ENCODE measurements at places on chromosomes 2 and 18. TPM values are rescaled to one million over a fixed set of nuclear protein-coding genes. Genes with fewer than 3 reads are reported as not detected.

GRCh38 chr2:213161759-213162515 is 10.5 kb upstream of the IKZF2 start:
- no peak for DNase-seq

DNA sequence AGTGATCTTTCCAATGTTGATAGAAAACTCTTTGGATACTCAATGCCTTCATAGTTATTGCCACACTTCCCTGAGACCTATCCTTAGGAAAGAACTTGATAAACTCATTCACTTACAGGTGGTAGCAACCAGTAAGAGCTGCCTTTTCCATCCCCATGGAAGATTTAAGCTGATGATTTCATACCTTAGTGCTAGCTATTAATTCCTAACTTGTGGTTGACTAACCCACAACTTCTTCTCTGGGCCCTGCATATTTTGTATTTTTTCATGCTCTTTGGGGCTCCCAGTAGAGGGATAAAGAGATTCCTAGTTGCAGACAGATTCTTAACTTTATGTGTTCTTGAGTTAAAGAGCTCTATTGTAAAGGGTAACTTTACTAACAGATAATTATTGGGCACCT is 25.2 kb upstream of the SIX3 start:
- DNase-seq = no peak

DNA sequence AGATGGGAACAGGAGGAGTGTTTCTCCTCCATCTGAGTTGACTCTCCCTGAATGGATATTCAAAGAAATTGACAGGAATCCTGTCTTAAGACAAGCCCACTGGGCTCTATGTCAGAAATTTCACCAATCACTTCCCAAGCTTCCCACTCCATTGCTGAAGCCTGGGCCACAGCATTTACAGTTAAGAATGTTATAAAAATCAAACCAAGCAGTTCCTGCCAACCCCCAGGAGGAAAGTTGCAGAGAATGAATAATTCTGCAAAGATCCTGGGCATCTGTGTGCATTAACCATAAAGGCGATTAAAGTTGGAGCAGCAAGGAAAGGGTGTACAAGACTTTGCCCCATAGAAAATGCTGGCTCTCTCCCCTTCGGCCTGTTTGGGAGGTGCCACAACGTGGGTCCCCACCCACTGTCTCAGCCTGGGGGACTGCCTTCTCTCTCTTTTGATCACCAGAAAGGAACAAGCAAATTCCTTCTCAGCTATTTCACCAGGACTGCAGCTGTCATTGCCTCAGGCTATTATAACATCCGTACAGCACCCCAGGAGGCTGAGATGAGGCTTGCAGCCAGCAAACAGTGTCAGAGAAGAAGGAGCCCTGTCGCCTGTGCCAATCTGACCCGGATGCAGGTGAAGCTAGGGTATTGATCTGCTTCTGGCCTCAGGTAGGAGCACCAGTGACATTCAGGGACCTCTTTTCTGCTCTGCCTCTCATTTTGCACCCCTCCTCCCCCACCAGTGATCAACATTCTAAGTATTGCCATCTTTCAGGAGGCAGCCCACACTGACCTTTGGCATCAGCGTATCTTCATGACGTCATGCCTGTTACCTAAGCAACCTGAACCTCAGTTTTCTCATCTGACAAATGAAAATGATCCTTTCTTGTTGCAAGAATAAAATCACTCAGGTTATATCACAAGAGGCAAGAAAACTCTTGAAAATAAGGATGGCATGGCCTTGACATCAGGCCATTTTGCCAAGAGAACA is 219.0 kb downstream of the SH3BP4 start:
- DNase-seq = no peak

DNA sequence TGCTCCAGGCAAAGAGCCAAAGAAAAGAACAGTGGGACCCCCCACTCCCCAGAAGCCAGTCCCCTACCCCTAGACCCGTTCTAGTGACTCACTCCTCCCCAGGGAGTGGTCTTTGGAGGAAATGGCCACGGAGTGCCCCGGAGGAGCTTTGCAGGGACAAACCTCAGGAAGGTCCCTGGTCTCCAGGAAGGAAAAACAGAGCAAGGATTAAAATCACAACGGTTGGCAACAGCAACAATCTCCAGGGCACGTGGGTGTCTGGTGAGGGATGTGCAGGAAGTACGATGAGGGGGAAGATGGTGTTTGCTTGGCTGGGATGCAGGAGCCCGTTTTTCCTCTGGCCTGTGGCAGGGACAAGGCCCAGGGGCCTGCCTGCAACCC is 135.0 kb downstream of the SMAD2 start:
- DNase-seq = no peak

The MYO5B gene
- total RNA-seq = 0.09 TPM

DNA sequence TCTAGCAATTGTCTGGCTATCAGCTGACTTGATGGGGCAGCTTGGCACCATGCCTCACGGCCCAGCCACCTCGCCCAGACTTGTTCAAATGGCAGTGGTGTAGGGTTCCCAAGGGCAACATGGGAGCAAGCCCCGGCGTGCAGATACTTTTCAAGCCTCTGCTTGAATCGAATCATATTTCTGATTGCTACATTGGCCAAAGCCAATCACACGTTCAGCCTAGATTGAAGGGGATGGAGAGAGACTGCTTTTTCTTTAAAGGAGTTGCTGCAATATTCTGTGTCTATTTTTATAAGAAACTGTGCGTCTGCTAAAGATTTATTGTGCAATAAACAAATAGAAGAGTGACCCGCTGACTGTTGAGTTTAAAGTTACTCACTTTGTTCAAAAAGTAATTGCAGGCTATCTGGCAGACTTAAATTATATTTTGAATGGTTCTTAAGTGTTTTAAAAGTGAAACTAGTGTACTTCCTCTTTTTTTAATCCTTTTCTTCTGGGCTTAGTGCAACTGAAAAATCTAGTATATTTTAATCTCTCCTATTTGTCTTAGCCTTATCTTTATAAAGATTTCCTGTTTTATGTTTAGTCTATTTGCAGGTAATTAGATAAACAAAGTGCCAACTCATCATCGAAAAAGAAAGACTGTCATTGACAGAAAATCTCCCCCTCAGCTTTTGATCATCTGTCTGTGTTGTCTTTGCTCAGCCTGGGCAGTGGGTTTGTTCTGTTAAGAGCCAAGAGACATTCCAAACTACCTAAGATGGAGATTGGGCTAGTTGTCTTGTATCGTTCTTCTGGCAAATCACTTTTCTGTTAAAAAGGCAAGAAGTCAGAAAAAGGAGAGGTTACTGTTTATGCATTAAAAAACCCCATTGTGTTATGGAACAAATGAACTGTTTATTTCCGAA is 156.1 kb downstream of the TPGS2 start:
- no peak for DNase-seq

DNA sequence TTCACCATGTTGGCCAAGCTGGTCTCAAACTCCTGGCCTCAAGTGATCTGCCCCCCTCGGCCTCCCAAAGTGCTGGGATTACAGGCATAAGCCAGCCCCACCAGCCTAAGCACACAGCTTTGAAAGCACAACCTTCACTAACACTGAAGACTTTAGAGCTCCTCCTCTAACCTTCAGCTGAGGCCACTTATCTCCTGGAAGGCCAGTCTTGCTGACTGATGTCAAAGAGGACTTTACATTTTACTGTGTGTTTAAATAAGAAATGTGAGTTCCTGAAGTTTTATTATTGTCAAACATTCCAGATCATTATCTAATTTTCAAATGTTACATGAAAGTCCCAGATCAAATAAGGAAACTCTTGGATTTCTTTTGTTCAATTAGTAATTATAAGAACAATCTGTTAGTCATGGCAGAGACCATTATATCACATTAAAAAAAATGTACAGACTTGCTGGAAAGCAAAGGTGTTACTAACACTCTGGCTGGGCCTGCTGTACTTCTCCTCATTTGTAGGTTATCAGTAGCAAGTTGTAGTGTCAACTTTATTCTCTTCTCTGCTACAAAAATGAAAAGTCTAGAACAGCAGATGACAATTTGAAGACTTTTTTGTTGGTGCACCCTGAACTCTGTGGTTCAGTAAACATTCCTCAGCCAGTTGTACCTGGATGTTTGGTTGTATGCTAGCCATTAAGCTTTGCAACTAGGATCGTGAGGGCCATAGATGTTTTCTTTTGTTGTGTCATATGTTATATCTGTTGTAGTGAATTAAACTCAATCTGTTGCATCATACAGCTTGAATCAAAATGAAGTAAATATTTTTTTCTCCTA is 80.0 kb downstream of the AOX1 start:
- no peak for DNase-seq

- no peak for DNase-seq
These were observed 118.2 kb downstream of the ZNF521 start for GRCh38 chr18:25233528-25234321.

GRCh38 chr2:148614322-148615049 is 30.1 kb upstream of the EPC2 start:
- DNase-seq = peak; percentile 43

GRCh38 chr2:60677356-60677755 is 78.7 kb upstream of the PAPOLG start:
- DNase-seq = no peak

The C2orf66 gene
- total RNA-seq = not detected

- DNase-seq = peak; percentile 9
These were observed 51.7 kb upstream of the SMIM21 start for GRCh38 chr18:75478996-75479880.

GRCh38 chr2:150303281-150303680 is 184.2 kb downstream of the RND3 start:
- DNase-seq = no peak

The CBLN2 gene
- total RNA-seq = not detected

The ABCG8 gene
- not detected for total RNA-seq

The ERFE gene
- total RNA-seq = 0.99 TPM

DNA sequence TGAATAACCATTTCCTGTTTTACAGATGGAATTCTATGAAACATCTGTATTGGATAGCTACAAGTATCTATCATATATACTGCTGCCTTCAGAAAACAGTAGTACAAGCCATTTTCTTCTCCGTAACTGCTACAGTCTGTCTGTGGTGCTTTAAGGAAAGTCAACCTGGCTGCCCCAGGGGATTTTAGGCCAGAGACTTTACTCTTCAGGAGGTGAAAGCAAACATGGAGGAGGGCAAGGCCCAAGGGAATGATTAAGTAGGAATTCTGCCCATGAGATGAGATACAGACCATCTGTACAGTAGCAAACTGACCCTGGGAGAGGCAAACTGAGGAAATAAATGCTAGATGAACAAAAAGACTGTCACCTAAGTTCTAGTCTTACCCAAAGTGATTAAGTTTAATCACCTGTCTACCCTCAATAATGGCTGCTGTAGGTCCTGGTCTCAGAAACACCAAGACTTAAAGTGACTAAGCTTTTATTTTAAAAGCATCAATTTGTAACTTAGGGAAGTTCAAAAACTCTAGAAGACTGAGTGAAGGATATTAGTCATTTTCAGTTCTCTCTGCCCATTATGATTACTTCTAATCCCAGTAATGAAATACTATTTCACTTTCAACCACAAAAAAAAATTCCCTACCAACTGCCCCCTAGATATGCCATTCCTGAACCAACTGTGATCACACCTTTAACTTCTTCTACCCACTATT is 14.8 kb downstream of the MBD2 start:
- DNase-seq = no peak

DNA sequence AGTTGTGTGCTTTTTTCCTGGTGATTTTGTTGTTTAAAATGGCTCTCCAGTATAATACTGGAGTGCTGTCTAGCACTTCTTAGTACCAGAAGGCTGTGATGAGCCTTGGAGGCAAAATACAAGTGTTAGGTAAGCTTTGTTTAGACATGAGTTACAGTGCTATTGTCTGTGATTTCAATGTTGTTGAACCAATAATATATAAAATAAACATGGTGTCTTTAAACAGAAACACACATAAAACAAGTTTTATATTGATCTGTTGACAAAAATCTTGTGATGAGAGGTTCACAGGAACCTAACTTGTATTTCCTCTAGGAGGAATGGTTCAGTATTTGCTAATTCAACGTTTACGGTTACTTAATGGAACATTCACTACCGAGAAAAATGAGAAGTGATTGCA is 5.0 kb upstream of the FAM171B start:
- no peak for DNase-seq

The CXCR1 gene
- total RNA-seq = not detected

GRCh38 chr2:36366491-36367120 is 11.0 kb downstream of the CRIM1 start:
- no peak for DNase-seq

The SPATS2L gene
- total RNA-seq = 9.0 TPM

GRCh38 chr2:19031642-19032041 is 326.8 kb downstream of the OSR1 start:
- no peak for DNase-seq

The SLC5A7 gene
- total RNA-seq = not detected

The CNRIP1 gene
- not detected for total RNA-seq

DNA sequence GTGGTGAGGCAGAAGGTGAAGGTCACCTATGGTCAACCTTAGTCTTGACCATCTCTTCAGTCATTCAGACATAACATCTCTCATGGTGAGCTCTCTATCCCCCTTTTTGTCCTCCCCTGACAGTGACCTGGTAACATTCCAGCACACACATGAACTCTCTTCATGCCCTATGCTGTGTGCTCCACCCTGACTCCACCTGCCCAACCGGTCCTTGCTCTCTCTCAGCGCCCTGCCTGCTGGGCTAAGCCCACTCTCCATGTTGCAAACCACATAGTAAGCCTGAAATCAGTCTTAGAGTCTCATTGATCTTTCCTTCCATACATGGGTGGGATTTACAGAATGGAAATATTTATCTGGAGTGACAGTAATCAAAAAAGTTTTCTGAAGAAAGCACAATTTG is 52.8 kb downstream of the MARCO start:
- no peak for DNase-seq

DNA sequence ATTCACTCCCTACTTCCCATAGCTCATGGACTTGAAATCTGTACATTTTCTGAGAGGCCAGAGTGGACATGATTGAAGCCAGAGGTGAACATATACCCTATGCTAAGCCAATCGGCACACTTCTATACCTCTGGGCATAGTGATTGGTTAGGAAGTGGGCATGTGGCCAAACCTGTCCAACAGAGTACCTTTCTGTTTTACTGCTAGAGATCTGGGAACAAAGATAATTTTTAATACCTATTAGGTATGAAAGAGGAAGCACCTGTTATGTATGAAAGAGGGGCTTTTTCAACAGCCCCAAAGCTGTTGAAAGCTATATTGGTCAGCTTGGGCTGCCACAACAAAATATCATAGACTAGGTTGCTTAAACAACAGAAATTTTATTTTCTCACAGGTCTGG is 27.7 kb downstream of the METTL8 start:
- DNase-seq = no peak

- peak; percentile 70 for DNase-seq
These were observed 3.5 kb upstream of the RNPEPL1 start for GRCh38 chr2:240564561-240565332.

DNA sequence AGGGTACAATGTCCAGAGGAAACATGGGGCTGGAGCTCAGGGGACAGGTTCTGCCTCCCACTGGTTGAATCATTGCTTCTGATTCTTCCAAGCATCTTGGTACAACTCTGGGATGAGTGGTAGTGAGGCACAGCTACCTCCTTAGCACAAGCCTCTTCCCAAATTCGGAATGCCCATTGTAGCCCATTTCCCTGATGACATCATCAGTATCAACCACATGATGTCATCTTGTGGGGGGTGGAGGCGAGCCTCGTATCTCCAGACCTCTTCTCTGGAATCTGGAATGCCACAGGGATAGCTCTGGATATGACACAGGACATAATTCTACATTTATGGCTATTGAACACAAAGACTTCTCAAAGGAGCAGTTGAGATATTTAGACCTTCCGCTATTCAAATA is 715.2 kb downstream of the RNF144A start:
- no peak for DNase-seq

- DNase-seq = no peak
These were observed 5.4 kb downstream of the METTL21A start for GRCh38 chr2:207619764-207620203.

Measured in activated CD8-positive, alpha-beta T cell treated with anti-CD3 and anti-CD28 coated beads for 36 hours (primary cell).